Posterior cingulate gyrus (tissue), 11 donors: ENCODE measurements at places on chromosomes 6 and 20.

- DNase-seq: no peak
Measured at GRCh38 chr6:45645302-45645701, 267.6 kb upstream of the SUPT3H start.

DNA sequence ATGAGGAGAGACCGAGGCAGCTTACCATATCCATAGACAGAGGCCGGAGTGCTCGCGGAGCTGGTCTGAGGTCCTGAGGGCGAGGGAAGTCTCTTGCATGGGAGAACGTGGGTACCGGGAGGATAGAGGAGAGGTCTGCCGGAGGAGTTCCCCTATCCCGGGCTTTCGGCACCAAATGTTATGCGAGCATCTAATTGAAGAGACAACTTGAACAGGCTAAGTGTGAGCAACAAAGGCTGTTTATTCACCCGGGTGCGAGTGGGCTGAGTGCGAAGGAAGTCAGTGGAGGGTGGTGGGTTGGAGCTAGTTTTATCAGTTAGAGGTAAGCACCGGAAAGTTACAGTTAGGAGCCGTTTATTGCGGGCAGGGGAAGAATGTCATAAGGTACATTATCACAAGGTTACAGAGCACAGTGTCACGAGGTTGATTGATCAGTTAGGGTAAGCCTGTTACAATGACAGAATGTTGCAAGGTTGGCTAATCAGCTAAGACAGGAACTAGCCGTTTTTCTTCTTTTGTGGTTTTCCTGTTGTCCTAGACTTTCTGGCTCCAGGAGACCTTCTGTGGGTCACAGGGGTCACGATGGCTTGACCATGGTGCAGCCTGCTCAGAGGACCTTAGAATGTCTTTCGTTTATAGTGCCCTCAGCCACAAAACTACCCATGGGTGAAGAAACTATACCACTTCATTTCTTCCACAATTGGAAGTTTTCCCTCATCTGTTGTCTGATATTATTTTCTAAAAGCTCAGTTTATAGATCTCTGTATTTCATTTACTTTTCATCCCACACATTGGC, 746.0 kb upstream of the ADGRB3 start:
- peak; percentile 45 for DNase-seq

GRCh38 chr20:10761232-10761631, 87.4 kb upstream of the JAG1 start:
- peak; percentile 60 for DNase-seq

DNA sequence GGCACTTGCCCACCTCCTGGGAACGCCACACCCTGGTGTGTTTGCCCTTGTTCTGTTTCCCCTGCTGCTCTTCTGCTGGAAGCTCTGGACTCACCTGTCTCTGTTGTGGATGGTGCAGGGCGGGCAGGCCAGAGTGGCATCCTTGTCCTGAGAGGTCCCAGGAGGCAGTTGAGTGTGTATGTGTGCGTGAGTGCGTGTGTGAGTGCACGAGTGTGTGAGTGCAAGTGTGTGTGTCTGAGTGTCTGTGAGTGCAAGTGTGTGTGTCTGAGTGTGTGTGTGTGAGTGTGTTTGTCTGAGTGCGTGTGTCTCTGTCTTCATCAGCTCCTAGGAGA, 12.2 kb downstream of the IGF2R start:
- no peak for DNase-seq

GRCh38 chr6:39929733-39930461, 4.4 kb downstream of the MOCS1 start:
- DNase-seq: no peak

- DNase-seq: peak; percentile 10
Measured at GRCh38 chr6:106163446-106163965, 77.4 kb downstream of the PRDM1 start.

GRCh38 chr6:89745716-89746115, 73.9 kb downstream of the MDN1 start:
- DNase-seq: no peak

- no peak for DNase-seq
Measured at GRCh38 chr20:46306743-46307138, 1.6 kb downstream of the CDH22 start.

DNA sequence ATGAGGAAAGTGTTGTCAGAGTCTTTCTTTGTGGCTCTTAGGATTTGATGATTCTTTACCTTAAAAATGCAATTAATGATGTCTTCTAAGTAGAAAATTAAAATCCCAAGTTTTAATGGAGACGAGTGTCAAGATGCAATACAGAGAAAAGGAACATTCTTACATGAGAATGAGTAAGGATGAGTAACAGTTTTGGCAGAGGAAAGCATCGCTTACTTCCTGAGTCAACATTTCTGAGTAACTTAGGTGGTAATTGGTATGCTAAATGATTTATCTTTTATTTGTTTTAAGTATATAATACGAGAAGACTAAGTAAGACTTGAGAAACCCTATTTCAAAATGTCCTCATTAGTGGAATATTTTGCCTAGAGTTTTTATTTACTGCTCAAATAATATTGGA, 101.3 kb downstream of the RTN4IP1 start:
- DNase-seq: no peak

- DNase-seq: peak; percentile 52
Measured at GRCh38 chr6:136550330-136551071, at the start of gene MAP7. TSS of gene MAP7 (minus strand) at chr6:136550422. CDS start at chr6:136550408, 14 bp downstream.

DNA sequence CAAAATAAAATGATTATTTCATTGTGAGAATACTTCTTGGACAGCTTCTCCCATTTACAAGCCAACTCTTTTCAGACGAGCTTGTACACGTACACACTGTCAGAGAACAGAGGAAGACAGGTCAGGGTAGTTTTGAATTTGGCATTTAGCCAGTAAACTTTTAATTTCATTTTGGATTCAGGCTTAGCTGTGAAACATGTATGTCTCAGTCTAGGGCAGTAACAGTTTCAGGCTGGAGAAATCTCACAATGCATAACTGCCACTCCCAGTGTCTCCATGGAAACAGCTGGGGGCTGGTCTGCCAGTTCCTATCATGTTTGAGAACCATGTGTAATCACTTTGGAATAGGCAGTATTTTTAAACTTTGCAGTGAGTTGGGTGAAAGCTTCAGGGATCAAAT, 22.0 kb upstream of the QKI start:
- no peak for DNase-seq

- no peak for DNase-seq
Measured at GRCh38 chr6:12545619-12546409, 170.8 kb upstream of the PHACTR1 start.

- peak; percentile 92 for DNase-seq
Measured at GRCh38 chr6:26158076-26158580, 70.9 kb downstream of the HFE start.

- no peak for DNase-seq
Measured at GRCh38 chr6:34926655-34927054, 37.6 kb downstream of the ANKS1A start.

- DNase-seq: no peak
Measured at GRCh38 chr6:135159531-135159930, 21.6 kb upstream of the MYB start.

- DNase-seq: no peak
Measured at GRCh38 chr6:10403385-10404106, 11.3 kb downstream of the TFAP2A start.

GRCh38 chr6:113742342-113742741, 114.8 kb upstream of the MARCKS start:
- no peak for DNase-seq

DNA sequence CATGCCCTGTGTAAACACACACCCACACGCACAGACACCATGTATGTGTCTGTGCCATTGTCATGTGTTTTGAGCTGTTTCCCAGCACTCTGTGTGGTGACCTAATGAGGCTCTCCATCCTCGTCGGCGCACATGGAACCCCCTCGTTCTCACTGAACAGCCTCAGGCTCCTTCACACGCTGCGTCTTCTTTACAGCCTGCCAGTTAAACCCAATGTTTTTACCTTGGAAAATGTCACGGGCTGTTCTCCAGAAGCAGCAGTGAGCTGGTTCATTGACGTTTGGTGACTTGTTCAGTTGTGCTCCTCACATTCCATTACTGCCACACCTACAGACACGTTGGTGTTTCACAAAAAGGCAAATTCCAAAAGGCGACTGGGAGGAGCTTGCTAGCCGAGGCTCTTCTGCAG, 201.0 kb upstream of the FOXQ1 start:
- DNase-seq: no peak

DNA sequence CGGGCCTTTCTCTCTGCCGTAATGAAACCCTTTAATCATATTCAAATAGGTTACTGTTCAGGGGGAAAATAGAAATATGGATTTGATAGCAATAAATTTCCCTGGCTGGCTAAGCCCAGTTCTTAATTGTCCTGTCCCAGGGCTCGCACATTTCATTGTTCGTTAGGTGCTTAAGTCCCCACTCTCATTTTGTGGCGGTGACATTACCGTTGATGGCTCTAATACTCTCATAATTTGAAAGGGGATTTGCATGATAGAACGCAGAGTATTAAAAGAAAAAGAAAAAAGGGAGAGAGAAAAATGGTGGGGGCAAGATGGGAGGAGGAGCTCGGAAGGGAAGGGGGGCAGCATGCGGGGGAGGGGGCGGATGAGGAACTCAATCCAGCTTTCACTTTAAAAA, 79.1 kb upstream of the FOXP4 start:
- DNase-seq: no peak

GRCh38 chr6:111845441-111845871, 27.8 kb downstream of the FYN start:
- no peak for DNase-seq

DNA sequence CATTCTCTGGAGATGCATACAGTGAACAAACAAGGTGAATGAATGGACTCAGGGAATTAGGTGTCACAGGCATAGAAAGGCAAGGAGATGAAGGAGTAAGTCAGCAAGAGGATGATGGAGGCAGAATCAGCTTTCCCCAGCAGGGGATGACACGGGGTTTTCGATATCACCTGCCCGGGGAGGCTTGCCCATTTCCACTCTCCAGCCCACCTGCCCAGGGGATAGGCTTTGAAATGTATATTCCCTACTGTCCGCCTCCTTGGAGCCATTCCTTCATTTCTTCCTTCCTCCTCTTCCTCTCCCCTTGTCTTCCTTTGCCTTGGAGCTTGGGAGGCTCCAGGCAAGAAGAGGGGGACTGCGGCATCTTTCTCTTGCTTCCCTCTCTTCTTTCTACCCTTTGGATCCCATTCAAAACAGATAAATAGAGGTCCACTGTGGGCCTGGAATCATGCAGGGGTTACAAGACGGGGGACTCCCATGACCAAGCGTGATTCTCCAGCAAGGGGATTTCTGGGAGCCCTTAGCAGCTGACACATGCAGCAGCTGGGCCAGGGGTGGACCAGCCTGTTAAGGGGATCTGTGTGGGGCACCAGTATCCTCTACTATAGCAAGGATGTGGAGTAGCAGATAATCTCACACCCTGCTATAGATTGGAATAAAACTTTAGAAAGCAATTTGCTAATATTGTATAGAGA, 23.5 kb upstream of the RNF24 start:
- no peak for DNase-seq

DNA sequence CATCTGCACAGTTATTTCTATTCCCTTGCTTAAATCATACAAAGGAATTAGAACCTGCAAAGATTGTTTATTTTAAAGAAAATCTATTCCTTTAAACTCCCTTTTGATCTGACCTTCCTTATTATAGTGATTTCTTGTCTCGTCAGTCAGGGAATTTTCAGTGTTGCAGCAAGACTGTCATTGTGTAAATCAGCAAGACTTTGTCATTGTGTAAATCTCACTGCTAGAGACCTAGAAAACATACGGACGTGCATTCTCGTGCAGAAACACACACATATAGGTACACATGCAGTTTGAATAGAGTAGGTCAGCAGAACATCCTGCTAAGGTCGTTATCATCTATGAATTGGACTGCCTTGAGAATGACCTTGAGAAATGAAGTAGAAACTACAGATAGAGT, 6.2 kb upstream of the SGK1 start:
- DNase-seq: no peak

DNA sequence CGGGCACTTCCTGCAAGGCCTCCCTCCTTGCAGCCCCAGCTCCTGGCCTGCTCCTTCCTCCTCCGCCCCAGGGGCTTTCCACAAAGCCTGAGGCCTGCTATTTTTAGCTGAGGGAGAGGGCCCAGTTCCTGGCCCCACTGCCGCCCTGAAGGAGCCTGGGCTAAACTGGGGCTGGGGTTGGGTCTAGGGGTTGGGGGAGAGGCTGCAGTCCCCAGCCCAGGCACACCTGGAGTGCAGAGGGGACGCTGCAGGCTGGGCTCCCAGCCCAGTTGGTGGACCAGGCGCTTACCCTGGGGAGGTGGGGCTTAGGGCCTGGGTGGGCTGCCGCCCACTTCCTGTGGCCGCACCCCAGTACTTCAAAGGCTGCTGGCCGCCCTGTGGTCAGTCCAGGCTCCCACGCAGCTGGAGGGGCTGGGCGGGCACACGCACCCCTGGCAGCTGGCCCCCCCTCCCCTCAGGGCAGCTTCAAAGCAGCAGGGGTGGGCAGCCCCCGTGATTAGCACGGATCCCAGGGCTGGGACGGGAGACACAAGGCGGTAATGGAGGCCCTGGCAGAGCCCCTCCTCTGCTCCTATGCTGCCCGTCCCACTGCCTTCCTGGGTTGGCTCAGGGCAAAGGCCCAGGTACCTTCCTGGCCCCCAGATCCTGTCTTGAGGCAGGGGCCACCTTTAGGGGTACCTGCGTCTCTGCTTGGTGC, 7.1 kb upstream of the ABHD16B start:
- DNase-seq: no peak

- DNase-seq: peak; percentile 47
Measured at GRCh38 chr6:17865798-17866725, 121.4 kb downstream of the KIF13A start.

DNA sequence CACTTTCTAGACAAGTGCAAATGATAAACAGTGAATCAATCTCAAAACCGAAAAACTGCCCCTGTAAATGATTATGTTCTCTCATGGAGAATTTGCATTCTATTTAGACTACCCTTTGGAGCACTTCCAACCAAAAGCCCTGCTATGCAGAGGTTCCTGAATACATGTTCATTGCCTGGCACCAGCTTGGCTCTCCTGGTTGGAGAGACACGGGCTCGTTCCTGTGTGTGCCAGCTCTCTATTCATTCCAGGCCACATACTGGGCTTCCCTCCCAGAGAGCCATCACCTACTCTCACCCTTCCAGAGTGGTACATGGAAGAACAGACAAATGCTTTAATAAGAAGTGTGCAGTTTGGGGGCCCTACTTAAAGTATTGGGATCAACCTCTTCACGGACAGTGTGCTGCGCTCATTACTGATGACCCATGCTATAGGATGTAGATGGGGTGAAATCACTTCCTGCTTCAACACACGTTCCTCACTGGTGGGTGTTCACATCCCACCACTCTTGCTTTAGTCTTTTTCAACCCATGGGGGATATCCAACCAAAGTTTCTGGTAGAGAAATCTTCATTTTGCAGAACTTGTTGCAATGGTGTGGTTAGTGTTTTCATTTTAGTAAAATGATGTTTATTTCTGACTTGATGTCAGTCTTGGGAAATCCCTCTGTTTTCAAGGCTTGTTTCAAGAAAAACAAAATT, 38.5 kb upstream of the NAA20 start:
- DNase-seq: no peak

DNA sequence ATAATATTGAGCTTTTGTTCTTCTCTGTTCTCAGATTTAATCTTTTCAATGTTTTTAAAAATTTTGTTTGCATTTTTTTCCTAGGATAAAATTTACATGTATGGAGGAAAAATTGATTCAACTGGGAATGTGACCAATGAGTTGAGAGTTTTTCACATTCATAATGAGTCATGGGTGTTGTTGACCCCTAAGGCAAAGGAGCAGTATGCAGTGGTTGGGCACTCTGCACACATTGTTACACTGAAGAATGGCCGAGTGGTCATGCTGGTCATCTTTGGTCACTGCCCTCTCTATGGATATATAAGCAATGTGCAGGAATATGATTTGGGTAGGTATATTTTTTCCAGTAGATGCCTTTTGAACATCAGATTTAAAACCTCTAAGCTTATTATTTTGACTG, 89.8 kb downstream of the ATRN start:
- DNase-seq: no peak

GRCh38 chr20:3208786-3209256, 477 bp upstream of the ITPA start:
- DNase-seq: no peak

- no peak for DNase-seq
Measured at GRCh38 chr20:51050531-51051075, 27.7 kb upstream of the KCNG1 start.
